ENCODE measurements at places on chromosomes 13 and 19.

DNA sequence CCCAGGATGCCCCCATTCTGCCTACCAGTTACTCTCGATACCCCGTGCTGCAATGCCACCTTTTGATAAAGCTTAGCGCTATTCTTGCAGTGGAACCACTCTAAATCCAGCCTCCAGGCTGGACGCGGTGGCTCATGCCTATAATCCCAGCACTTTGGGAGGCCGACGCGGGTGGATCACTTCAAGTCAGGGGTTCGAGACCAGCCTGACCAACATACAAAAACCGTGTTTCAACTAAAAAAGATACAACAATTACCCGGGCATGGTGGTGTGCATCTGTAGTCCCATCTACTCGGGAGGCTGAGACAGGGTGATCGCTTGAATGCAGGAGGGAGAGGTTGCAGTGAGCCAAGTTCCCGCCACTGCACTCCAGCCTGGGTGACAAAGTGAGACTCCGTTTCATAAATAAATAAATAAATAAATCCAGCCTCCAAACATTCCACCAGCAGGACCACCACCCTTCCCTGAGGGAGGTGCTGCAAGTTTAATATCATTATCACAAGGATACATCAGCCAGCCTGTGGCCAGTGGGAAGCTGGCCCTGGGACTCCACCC lies 27.7 kb downstream of the CYP2B6 start:
- DNase-seq: no peak

DNA sequence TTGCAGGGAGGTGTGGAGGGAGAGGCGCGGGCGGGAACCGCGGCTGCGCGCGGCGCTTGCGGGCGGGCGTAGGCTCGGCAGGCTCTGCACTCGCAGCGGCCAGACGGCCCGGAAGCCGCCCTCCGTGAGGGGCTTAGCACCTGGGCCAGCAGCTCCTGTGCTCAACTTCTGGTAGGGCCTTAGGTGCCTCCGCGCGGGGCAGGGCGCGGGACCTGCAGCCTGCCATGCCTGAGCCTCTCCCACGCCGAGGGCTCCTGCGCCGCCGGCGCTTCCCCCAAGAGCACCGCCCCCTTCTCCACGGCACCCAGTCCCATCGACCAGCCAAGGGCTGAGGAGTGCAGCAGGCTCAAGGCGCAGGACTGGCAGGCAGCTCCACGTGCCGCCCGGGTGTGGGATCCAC lies 940.8 kb upstream of the PCDH9 start:
- DNase-seq: no peak

DNA sequence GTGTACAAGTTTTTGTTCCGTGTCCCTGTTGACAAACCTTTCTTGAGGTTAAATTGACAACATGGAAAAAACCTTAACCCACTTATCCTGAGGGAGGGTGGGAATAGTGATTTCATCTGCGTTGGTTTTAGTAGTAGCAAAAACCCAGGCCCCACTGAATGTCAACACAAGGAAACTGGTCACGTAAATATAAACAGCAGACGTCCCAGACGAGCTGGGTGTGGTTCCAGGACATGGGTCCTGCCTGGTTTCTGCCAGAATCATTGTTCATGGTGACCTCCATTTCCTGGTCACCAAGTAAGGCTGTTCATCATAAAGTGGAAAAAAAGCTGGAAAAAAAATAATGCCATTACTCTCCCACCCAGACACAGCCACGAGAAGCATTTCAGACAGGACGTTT lies 16.9 kb upstream of the F2RL3 start:
- DNase-seq: no peak

DNA sequence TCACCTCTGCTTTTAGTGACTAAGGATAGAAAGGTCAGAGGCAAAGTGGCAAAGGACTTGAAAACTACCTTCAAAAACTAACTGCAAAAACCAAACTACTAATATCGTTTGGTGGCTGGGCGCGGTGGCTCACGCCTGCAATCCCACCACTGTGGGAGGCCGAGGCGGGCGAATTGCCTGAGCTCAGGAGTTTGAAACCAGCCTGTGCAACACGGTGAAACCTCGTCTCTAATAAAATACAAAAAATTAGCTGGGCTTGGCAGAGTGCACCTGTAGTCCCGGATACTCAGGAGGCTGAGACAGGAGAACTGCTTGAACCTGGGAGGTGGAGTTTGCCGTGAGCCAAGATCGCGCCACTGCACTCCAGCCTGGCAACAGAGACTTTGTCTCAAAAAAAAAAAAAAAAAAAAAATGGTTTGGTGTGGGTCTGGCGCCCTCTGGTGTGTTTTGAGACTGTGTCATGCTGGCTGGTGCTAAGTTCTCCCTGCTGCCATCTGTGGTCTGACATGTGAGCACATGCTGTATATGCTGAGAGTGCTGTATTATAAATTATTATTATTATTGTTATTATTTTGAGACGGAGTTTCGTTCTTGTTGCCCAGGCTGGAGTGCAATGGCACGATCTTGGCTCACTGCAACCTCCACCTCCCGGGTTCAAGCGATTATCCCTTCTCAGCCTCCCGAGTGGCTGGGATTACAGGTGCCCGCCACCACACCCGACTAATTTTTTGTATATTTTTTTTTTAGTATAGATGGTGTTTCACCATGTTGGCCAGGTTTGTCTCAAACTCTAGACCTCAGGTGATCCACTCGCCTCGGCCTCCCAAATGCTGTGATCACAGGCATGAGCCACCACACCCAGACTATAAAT lies 36.0 kb upstream of the RNF17 start:
- peak; percentile 80 for DNase-seq

- DNase-seq: no peak
Observed at GRCh38 chr13:63367522-63368198, 1952.0 kb upstream of the PCDH20 start.

DNA sequence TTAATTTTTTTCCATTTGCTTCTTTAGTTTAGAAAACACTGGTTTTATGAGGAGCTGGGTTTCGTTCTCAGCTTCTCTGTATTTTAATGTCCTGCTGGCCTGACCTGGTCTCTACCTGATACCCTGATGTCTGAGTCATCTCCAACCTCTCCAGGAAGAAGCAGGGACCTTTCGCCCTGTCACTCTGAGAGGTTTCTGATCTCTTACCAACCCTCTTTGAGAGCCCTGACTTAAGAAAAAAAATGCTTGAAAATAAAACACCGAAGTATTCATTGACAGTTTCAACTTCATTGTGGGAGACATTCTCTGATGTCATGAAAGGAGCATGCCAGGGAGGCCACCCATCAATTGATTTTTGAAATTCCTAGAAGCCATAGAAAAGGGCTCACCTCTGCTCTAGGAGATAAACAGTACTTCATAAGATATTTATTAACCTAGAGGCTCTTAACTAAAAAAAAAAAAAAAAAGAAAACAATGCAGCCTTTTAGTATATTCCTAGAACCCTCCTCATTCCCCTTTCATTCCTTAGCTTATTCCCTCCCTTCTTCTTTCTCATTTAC lies 234.8 kb downstream of the ENOX1 start:
- no peak for DNase-seq

DNA sequence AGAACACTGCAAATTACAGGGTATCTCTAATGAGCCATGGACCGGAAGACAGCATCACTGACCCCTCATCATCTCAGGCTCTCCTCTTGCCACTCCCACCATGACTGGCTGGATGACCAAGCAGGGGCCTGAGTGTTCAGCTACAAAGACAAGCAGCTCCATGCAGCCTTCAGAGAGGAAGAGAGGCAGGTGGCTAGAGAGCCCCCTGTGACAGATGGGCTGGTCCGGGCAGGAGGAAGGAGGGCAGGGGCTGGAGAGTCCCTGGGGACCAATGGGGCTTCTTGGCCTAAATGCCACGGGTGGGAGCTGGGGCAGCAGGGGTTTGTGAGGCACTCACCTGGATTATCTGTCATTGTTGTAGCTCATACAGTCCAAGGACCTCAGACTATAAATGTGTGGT lies 12.8 kb upstream of the RASA3 start:
- no peak for DNase-seq

GRCh38 chr19:35436477-35437405 lies 11.3 kb upstream of the FFAR2 start:
- DNase-seq: peak; percentile 19

Measured in CD4-positive, alpha-beta T cell treated with Interleukin-4 for 1 hour (primary cell).